COR-L47 (cell line): ENCODE measurements at places on chromosomes 1 and 21.

DNA sequence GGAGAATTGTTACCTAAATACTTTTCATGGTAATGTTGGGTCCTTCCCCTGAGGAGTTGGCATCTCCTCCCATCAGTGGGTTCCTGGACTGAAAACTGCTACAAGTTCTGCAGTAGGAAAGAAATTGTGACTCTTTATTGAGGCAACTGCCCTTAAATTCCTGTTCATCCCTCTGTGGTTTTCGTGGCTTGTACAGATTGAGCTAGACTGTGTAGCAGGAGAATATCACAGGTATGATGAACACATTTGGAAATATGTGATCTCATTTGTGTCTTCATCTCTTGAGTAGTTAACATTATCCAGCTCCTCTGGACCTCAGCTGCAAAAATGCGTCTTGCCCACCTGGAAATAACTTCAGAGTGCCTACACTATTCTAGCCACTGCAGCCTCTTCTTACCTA is 390.6 kb downstream of the PTPRC start:
- no peak for DNase-seq

GRCh38 chr1:31694964-31695313 is 8.9 kb downstream of the COL16A1 start:
- no peak for DNase-seq

DNA sequence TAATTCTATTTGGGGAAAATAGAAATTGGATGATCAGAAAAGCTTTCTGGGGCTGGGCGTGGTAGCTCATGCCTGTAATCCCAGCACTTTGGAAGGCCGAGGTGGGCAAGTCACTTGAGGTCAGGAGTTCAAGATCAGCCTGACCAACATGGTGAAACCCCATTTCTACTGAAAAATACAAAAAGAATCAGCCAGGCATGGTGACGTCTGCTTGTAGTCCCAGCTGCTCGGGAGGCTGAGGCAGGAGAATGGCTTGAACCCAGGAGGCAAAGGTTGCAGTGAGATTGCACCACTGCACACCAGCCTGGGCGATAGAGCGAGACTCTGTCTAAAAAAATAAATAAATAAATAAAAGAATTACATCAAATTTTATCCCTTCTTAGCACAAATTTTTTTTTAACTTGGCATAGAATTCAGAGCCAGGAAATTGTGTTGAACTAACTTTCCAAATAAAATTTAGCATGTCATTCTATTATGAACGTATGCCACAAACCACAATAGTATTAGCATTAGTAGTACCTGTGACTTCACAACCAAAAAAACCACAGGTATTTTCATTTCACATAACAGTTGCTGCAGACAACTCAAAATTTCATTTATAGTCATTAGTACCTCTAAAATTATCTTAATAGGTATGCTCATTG is 4.5 kb upstream of the ANKRD13C start:
- DNase-seq = no peak

- DNase-seq = no peak
Observed at GRCh38 chr1:184150776-184151531, 99.4 kb downstream of the TSEN15 start.

DNA sequence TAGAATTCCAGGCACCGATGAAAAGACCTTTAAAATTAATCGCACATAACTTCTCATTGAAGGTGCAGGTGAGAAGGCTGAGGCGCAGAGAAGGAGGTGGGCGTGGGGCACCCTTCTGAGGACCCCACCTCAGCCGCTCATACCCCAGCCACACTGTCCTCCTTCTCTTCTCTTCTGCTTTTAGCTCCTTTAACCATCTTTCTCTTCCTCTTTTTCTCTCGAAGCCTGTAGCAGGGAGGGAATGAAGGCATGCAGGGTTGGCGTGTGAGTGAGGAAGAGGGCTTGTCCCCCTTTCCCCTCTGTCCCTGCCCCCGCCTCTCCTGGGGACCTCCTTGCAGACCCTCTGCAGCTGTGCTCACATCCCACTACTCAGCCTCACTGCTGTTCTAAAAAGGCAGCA is 57.8 kb upstream of the CACNA1E start:
- no peak for DNase-seq

DNA sequence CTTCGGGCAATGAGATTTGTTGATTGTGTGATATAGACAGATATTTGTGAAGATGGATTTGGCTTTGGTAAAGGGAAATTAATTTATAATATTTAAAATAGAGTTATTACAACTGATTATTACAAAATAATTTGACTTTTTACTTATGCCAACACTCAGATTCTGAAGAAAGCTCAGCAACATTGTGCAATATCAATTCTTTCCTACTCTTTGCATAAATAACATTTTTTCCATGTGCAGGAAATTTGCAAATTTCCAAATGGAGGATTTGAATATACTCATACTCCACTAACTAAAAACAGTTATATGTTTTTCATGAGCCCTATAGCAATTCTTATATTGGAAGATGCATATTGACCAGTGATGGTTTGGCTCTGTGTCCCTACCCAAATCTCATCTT is 676.4 kb upstream of the ADAMTS5 start:
- DNase-seq = no peak
